NCI-H187 treated with DMSO at 0.1 percent for 48 hours (cell line): ENCODE measurements at places on chromosomes 12 and 14.
A peak's percentile ranks its signal among the peaks of the same experiment; 100 is the strongest.

- DNase-seq: no peak
These were observed 117.0 kb upstream of the DYRK2 start for GRCh38 chr12:67531501-67531900.

DNA sequence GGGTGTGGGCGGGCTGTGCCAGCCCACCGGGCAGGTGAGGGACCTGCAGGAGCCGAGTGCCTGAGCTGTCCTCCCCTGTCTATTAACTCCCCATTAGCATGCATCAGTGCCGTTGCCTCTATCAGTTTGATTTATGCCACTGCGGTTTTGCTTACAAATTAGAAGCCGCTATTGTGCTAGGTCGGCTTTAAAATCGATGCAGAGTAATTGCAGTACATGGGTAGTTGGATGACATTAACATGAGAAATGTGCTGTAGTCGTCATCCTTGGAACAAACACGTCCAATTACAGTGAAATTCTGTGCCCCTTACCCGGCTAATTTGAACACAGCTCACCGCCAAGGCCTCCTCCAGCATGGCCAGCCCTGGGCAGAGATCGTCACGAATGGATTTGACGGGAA is 145.8 kb downstream of the TSPAN9 start:
- peak; percentile 82 for DNase-seq

- DNase-seq: no peak
These were observed 268 bp downstream of the NDUFB1 start for GRCh38 chr14:92121207-92121669.

DNA sequence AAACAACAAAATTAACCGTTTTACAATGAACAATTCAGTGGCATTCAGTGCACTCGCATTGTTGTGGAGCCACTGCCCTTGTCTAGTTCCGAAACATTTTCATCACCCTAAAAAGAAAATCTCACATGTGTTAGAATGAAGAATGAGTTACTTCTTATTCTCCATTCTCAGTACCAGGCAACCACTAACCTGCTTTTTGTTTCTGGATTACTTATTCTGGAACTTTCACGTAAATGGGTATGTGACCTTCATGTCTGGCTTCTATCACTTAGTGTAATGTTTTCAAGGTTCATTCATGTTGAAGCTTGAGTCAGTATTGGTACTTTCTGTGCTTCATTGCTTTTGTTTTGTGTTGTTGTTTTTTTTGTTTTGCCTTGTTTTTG is 15.6 kb downstream of the RCOR1 start:
- DNase-seq: no peak

DNA sequence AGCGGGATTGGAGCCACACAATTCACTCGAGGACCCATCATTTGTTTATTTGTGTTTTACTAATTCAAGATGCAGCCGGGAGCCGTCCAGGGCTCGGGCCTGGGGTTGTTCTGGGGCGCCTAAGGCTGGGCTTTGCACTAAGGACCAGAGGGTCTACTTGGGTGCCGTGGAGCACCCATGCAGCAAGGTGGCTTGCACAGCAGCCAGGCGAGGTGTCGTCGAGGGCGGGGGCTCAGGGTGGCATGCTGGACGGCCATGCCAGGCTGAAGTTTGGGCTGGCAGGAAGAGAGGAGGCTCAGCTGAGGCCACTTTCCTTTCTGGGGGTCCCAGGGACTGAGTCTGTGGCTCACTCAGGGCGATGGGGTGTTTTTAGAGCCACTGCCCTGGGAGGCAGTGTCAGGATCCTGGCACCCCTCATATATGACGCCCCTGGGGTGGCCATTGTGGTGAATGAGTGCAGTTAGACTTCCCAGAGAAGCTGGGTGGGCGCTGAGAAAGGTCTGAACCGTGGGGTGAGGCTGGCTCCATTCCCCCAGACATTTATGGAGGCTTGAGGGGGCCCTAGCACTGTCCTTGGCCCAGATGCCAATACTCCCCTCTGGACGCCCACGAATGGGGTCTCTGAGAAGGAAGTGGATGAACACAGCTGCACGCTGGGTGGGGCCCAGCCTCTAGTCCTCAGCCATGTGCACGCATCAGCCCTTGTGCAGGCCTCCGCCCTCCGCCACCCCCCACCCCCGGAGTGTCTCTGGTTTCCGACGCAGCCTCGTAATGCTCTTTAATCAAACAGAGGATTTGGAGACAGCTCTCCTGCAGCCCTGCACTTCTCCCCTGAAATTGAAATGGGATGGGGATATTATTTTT is 11.3 kb downstream of the MEG3 start:
- DNase-seq: no peak

DNA sequence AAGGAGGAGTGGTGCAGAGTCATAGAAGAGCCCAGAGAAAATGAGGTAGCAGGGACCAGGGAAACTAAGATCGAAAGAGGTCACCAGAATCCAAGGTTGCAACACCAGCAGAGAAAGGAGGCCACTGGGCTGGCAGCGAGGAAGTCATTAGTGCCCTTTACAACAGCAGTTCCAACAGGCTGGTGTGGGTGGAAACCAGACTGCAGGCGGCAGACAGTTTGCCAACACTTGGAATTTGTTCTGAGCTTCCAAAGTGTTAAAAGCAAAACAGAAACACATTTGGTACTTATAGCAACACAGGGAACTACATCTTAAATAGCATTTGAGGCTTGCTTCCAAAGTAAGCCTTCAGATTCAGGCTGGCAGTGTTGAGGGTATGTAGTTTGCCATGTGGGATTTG is 95.2 kb upstream of the PWP1 start:
- no peak for DNase-seq

DNA sequence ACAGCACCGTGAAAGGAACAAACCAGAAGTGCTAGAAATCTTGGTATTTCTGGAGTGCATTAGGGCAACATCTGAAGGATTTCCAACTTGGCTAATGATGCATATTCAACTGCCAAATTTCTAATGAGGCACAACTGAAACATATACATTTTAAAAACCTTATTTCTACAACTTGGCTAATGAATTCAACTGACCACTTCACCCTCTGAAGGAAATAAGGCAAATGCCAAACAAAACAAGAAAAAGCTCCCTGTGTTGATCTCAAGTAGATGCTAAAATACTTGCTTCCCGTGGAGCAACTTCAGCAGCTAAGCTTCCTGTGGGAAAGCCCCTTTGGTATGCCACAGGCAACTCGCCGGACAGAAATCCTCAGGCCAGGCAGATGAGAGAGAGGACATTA is 167.1 kb downstream of the TTC7B start:
- DNase-seq: no peak

DNA sequence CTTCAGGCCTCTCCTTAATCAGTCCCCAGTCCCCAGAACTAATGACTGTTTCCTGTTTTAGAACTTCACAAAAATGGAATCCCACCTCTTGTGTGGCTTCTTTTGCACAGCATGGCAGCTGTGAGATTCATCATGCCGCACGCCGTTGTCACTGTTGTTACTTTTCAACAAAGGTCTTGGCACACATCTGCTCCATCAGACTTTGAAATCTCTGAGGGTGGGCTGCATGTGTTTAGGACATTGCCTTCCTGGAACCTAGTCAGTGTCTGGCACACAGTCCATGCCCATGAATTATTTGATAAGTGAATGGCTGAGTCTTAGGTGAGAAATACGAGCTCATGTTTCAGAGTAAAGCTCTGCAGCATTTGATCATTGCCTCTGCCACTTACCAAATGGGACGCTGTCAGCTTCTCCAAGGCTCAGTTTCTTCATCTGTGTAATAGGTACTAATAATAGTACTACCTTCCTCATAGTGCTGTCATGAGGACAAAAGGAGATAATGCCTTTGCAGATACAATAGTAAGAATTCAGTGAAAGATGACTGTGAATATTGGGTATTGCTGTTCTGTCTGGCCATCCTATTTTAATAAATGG is 90.4 kb downstream of the SRRM4 start:
- no peak for DNase-seq

GRCh38 chr12:131894981-131895639 is 688 bp downstream of the ULK1 start:
- no peak for DNase-seq

DNA sequence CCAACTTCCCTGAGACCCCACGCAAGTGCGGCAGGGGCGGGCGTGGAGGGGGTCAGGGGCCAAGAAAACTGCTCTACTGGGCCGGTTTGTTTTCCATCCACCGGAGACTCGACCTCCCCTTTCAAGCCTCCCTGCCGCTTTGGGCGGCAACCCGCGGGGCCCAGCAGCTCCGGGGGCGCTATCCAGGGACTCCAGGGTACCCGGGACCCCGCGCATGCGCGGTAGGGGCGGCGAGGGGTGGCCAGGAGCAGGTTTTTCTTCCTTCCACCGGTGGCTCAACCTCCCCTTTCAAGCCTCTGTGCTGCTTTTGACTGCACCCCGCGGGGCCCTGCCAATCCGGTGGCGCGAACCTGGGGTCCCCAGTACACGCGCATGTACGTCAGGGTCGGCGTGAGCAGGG is 323.5 kb downstream of the ALG10 start:
- no peak for DNase-seq

DNA sequence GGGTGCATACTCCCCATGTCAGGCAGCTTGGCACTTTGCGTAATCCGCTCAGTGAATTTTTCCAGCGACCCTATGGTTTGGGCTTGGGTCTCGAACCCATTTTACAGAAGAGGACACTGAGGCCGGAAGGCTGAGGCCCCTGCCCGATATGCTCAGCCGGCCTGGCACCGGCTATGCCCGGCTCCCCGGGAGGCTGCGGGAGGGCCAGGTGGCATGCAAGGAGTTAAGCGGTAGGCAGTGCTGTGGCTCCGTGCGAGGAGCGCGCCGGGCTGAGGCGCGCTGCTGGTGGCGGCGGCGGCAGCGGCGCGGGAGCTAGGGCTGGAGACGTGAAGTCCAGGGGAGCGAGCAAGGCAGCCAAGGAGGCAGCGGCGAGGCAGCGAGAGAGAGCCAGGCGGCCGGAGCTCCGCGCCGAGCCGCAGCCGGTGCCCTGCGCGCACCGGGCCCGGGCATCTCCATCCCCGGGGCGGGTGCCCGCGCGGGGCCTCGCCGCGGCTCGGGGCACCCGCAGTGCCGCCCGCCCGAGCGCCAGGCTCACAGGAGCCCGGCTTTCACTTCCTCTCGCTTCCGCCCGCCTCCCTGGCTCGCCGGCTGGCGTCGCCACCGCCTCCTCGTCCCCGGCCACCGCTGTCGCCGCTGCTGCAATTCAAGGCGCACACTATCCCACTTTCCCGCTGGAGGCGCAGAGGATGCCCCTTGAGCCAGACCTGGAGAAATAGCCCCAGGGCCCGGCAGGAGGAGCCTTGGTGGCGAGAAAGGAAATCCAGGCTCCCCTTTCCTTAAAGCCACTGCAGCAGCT is at the start of gene WSCD2:
WSCD2 (plus strand) TSS at position 272 of the 796 bp plus-strand sequence. CDS start 66,545 bp downstream, outside the sequence.
- DNase-seq: peak; percentile 61

- no peak for DNase-seq
These were observed 8.1 kb downstream of the COCH start for GRCh38 chr14:30882431-30882830.

- DNase-seq: no peak
These were observed 332.9 kb downstream of the PCNX1 start for GRCh38 chr14:71240171-71240570.

DNA sequence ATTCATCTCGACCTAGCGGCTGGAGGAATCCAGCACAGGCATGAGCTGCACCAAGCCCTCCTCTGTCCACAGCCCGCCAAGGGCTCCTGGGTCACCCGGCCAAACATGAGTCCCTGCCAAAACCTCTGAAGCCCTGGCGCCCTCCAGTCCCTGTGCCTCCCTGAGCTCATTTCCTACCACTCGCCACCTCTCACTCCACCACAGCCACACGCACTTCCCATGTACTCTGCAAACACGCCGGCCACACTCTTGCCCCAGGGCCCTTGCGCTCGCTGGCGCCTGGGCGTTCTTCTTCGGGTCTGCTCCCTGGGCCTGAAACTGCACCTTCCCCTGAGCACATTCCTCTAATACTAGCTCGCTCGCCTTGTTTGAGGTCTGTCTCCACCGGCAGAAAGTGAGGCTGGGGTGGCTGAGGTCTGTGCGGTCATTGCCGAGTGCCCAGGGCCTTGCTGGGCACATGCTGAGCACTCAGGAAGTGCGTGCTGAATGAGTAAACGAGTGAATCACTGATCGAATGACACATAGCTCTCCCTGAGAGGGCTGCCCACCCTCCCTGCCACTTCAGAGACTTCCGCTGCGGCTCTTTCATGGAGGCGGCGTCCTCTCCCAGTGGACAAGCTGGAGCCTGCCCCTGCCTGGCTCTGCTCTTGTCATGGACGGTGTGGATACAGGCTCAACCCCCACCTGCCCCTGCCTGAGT is 33.7 kb upstream of the DLK1 start:
- DNase-seq: peak; percentile 25

- no peak for DNase-seq
These were observed 938 bp upstream of the SLC25A29 start for GRCh38 chr14:100306998-100307765.

GRCh38 chr14:24858052-24858451 is 191.9 kb downstream of the STXBP6 start:
- DNase-seq: no peak

DNA sequence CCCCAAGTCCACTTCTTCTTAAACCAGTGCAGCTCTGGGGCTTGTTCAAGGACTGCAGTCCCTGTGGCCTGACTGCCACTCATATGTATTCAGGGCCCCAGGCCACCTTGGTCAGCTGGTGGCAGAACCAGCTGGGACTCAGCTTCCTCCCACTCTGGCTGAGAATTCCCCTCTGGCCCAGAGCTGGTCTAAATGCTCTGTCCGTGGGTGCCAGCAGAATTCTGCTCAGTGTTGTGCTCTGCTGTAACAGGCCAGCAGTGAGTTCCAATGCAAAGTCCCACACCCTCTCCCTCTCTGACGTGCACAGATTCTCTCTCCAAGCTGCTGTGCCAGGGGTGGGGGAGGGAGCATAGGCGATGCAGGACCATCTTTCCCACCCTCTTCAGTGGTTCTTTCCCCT is 210.4 kb upstream of the RGS6 start:
- DNase-seq: no peak

- DNase-seq: no peak
These were observed 160.7 kb downstream of the MED13L start for GRCh38 chr12:116116650-116117424.

- DNase-seq: no peak
These were observed 211.5 kb downstream of the SLC15A4 start for GRCh38 chr12:128612150-128612850.

DNA sequence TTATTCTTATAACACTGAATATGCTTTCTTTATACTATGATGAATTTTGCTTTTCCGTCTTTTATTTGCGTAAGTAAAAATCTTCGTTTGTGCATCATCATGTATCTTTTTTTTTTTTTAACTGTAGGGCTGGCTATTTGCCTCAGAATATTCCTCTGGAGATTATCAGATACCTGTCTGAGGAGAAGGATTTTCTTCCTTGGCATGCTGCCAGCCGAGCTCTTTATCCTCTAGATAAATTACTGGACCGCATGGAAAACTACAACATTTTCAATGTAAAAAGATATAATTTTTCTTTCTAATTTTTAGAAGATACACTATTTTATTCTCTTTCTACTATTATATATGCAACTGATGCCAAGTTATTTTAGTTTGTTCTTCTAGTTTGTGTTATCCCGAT is 346.6 kb downstream of the TRHDE start:
- DNase-seq: no peak

- DNase-seq: no peak
These were observed 963 bp upstream of the TINF2 start for GRCh38 chr14:24243336-24243836.

GRCh38 chr14:60647837-60648248 is 1.4 kb downstream of the SIX1 start:
- no peak for DNase-seq
